ENCODE measurements at places on chromosomes 6 and 20.

GRCh38 chr20:258963-259362 is 1.4 kb downstream of the DEFB132 start:
- DNase-seq: no peak

DNA sequence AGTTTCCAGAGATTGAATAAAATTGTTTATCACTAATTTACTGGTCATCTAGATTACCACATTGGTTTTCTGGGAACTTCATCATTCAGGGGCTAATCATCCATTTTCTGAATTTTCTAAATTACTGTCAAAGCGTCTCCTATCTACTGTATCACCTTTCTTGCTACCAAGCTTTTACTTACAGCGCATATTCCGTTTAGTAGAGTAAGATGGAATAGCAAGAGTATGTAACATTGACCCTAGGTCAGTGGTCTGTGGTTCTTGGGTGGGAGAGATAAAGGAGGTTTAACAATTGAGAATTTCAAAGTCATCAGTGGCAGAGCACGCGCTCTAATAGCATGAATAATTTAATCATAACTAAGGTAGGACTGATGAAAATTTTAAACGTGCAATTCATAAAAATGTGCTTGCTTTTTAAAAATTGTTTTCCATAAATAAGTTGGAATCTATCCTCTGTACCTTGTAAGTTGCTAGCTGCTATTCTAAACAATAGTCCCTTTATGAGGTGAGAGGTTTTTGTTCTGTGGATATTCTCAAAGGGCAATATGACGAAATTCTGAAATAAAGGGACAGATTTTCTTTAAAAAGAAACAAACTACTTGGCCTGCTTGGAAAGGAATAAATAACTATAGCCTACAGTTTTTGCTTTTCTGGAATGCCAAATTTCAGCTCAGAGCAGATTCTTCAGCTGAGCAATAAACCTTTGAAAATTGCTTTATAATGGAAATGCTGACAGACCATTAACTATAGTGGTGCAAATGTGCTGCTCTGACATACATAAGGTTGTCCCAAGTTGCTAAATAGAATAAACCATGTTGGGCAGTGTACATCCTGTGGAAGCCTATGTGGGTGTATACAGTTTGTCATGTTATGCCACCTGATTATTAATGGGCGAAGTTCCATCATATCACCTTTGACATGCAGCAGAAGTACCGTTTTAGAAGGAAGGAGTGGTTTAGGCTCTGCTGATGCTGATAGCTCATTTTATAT is 84.1 kb downstream of the ZFAND3 start:
- DNase-seq: no peak

- DNase-seq: no peak
Observed at GRCh38 chr20:61772828-61773631, 292.7 kb downstream of the TAF4 start.

DNA sequence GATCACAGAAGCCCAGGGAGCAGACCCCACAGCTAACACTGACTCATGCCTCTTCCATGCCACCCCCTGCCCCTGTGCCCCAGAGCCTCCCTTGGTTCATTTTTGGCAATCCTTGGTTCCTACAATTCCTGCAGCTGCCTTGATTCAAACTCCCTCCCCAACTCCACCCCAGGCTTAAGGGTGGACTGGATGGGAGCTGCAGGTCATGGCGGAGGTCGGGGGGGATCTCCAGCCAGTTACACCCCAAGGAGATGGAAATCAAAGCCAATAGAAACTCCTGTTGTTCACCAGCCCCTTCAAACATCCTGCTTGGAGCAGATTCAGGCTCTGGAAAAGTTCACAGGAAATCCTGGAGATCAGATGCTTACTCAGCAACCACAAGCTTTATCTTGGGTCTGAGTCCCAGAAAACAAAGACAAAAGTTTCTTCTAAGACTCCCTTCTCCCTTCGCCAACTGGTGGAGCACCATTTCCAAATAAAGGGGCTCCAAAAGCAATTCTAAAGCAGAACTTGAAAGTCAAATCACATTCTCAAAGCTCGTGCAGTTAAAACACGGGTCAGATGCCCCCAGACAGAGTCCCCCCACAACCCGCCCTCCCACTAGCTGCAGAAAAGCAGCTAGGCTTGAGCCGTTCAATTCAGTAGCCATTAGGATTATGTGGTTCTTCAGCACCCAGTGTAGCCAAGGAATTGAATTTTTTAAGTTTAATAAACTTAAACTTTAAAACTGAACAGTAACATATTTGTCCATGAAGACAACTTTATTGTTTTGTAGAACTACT is 149.5 kb downstream of the ANKRD60 start:
- no peak for DNase-seq

DNA sequence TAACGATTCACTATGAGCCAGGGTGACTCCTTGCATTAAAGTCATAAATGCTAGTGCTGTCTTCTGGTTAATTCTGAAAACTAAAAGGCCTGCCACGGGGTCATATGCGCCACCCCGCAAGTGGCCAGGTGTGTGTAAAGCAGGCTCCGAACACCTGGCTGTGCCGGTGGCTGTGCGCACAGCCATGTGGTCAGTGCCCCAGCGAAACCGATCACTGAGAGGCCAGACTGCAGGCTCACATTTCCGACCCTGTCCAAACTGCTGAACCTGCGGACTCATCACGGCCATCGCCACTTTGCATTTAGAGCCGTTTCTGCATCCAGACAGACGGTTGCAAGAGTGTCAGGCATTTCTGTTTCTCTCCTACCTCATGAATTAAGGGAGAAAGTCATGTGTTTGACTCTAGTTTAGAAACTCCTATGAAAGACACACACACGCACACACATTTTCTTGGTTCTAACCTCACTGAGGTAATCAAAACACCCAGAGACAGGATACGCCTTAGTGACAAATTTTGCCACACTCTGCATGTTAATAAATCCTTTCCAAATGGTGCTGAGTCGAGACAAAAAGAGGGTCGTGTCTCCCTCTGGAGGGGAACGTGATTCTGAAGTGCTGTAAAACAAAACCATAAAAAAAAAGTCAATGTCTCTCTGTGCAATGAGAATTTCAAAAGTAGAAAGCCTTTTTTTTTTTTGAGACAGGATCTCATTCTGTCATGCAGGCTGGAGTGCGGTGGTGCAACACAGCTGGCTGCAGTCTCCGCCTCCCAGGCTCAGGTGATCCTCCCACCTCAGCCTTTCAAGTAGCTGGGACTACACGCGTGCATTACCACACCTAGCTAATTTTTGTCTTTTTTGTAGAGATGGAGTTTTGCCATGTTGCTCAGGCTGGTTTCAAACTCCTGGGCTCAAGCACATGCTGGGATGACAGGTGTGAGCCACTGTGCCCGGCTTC is 31.0 kb upstream of the TCFL5 start:
- peak; percentile 39 for DNase-seq

DNA sequence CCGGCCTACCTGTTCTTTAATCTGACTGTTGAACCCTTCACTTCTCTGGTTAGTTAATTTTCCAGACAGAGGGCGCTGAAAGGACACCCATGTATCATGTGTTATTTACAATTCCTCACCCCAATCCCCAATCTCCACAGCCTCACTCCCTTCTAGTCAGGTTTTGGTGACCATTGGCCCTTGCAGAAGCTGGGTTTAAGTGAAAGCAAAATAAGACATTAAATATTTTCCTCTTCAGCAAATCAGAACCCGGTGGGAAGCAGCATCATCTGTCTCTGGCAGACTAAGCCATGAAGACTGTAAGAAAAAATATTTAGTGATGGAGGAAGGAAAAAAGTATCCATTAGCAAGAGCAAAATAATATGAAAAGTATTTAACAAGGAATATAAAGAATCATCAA is 9.4 kb upstream of the HLA-DQA1 start:
- no peak for DNase-seq

DNA sequence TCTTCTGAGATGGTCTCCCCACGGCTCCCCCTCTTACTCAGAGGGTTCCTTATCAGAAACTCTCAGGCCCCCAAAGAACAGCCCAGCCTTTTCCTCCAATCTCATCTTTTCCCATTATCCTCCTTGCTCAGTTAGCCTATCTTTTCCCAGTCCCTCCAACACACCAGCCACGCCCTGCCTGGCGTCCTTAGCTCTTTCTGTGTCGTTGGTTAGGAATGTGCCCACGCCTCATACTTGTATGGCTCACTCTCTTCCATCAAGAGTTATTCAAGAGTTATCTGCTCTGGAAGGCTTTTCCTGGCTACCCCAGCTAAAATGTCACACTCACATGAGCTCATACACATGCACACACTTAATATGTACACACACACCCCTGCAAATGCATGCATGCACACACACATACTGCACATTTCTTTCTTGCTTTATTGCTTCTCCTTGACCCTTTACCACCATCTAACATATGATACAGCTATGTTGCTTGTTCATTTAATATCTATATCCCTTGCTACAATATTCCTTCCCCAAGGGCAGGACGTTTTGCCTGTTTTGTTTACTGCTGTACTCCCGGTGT is 37.6 kb downstream of the SLC2A10 start:
- DNase-seq: no peak

DNA sequence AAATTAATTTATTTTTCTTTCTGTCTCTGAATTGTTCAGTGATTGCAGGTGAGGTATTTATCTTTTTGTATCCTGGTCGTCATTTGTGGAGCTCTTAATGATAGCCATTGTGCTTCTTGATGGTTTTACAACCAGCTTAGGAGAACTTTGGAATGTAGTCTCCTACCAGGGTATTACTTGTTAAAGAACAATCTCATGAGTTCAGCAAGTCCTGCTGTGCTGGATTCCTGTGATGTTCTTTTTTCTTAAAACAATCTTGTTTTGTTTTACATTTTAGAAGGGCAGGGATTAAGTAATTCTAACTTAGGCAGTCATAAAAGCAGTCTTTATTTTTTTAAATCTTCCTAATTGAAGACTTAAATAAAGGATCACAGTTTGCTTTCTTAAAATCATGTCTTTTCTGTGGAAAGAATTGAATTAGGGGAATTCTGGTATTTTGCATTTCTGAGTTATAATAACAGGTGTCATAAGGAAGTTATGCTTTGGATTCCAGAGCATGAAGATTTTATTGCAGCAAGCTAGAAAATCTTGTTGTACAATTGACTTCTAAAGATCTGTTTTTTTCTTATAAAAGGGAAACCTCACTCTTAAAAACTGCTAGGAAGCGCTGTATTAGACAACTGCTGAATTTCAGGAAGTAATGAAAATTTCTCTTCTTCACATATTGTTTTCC is 23.7 kb downstream of the RIOK1 start:
- DNase-seq: no peak

DNA sequence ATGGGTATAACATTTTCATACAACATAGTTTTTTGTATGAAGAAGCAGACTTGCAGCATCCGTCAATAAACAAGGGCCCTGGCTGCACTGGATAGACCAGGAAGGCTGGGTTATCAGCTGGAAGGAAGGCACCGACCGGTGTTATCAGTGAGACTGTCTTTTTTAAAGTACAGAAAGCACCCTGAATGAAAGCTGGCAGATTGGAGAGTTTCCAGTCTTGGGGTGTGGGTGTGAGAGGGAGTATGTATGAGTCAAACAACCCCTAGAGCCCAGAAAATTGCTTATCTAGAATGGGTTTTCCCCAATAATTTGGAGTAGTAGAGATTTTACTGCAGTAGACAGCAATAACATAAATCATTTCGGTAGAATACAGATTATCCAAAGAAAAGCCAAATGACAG is 42.4 kb downstream of the TXLNB start:
- DNase-seq: no peak

- no peak for DNase-seq
Observed at GRCh38 chr20:55140631-55141030, 665.2 kb downstream of the DOK5 start.

GRCh38 chr20:49928411-49929141 is 7.6 kb upstream of the RNF114 start:
- peak; percentile 74 for DNase-seq

- DNase-seq: no peak
Observed at GRCh38 chr20:54029176-54029575, 41.2 kb downstream of the BCAS1 start.

GRCh38 chr6:35501784-35502183 is 4.9 kb upstream of the TEAD3 start:
- DNase-seq: no peak

DNA sequence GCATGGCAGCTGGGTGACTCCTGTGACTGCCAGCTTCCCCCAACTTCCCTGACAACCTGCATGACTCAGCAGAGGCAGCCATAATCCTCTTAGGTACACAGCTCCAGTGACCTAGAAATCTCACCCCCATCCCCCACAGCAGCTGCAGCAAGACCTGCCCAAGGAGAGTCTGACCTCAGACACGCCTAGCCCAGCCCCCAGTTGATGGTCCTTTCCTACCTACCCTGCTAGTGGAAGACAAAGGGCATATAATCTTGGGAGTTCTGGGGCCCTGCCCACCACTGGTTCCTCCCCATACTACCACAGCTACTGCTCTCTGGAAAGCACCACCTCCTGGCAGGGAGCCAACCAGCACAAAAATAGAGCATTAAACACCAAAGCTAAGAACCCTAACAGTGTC is 90.2 kb downstream of the F13A1 start:
- DNase-seq: no peak

- DNase-seq: no peak
Observed at GRCh38 chr6:83365931-83366330, 64.9 kb downstream of the ME1 start.
